ENCODE measurements at places on chromosomes 1 and 21.
A peak's percentile ranks its signal among the peaks of the same experiment; 100 is the strongest.

DNA sequence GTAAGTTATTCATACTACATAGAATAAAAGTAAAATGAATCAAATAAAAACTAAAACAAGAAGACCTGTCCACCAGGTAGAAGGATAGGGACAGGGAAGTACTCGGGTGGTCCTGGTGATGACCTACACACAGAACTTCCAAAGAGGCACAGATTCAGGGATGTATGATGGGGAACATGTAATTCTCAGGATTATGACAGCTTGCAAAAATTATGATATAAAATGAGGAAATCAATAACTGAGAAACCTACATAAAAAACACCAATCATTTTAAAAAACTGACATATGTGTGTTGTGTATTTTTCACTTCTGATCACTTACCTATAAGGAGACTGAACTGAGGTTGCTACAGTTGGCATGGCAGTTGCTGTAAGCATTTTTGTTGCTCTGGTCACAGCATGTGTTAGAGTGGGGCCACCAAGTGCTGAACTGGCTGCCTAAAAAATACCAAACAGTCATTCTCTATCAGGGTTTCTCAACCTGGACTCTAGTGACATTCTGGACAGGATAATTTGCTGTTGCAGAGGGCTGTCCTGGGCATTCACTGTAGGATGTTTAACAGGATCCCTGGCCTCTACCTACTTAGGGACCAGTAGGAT lies 73.8 kb downstream of the USP24 start:
- no peak for DNase-seq

- DNase-seq: no peak
Measured at GRCh38 chr1:171220081-171220420, 28.2 kb upstream of the FMO1 start.

- DNase-seq: no peak
Measured at GRCh38 chr1:31602081-31602480, 15.4 kb upstream of the HCRTR1 start.

- DNase-seq: no peak
Measured at GRCh38 chr1:103497404-103497803, 28.1 kb upstream of the RNPC3 start.

DNA sequence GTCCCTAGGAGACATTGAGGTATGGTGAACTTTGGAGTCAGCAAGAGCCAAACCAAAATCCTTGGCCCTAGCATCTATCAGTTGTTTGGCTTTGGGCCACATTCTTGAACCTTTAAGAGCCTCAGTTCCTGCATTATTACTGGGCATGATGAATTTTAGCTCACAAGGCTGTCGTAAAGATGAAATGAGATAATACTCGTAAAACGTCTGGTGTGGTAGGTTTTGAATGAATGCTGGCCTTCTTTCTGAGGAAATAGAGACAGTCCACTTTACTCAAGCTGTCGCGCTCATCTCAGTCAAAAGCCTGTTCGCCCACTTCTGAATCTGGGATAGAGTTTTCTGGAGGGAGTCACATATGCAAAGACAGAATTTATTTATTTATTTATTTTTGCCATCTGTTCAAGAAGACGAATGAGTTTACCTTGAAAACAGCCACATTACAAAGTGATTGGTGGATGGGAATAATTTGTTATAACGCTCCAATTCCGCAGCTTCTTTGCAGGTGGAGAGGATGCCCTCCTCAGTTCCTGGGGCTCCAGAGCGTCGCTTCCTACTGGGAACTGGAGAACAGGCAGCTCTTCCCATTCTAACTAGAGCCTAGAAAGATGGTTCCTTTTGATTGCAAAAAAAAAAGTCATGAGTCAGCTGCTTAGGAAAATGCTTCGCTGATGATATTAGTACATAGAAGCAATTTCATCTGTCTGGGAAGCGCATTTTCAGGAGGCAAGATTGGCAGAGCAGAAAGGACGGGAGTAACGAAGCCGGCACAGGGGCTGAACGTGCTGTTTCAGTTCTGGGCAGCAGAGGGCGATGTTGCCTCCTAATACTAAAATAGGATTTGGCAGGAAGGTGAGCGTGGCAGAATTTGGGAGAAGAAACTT lies 49.9 kb upstream of the CYP2J2 start:
- DNase-seq: peak; percentile 25

DNA sequence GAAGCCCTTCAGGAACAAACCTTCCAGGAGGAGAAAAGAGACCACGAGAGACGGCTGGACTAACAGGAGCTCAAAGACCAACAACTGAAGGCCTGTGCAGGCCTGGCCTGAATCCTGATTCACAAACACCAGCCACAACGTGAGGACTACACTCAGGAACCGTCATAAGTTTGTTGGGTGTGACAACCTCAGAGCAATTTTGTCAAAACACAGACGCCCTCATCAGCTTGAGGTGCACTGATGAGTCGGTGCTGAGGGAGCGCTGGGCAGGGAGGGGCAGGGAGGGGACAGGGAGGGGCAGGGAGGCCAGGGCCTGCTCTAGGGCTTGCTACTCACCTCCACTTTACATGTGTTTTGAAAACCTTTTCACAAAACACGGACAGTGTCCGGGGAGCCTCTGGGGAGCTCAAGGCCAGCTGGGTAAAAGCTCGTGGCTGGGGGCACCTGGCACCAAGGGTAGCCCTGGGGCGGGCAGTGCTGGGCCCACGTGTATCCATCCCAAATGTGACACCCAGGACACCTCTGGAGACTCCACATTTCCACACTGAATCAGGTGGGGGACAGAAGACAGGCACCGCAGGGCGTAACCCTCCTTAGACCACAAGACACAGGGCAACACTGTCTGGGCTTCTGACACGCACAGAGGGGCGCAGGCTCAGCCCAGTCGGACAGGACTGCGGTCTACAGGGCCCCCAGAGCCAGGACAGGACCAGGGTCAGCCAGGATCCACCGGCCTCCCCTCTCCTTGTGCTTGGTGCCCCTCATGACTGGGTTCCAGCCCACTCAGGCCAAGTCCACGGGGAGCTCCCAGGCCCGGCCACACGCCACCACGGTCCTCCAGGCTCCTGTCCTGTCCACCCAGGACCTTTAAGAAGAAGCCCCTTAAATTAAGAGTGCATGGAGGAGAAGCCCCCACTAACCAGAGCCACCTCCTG lies 16.5 kb downstream of the LSS start:
- DNase-seq: no peak

All from GM12891 (cell line).